Fibroblast of skin of left biceps (primary cell): ENCODE measurements at places on chromosomes 11 and 22.

DNA sequence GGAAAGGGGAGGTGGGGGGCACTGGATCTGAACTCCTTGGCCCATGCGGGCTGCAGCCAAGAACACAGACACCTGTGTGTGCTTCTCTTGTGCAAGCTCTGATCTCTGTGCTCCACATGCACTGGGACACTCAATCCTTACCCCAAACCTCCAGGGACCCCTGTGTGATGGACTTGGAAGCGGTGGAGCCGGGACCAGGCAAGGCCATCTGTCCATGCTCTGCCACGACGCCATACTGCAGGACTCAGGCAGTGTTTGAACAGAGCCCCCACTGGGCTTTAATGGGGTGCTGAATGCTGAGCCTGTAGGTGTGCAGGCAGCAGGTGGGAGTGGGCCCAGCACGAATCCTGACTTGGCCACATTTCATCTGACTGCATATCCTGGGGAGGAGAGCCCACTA, 23.4 kb downstream of the PPM1F start:
- no peak for DNase-seq

DNA sequence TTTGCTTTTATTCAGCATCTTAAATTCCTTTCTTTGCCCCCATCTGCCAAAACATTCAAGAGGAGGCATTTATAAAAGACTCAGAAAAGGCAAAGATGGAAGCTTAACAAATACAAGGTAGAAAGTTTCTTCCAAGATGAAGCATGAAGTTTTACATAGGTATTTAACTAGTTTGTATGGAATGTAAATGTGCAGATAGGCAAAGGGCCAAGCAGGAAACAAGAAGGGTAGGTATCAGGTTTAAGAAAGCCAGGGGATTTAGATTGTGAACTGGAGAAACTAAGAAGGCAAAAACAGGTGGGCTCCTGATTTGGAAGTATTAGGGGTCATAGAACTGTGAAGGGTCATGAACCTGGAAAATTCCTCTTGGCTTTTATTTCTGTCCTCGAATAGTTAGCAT, 62.6 kb downstream of the PPP2R1B start:
- no peak for DNase-seq

GRCh38 chr22:42958937-42959336, 56.0 kb downstream of the PACSIN2 start:
- no peak for DNase-seq

GRCh38 chr11:126194121-126194543, 17.3 kb downstream of the RPUSD4 start:
- no peak for DNase-seq
